ENCODE measurements at places on chromosomes 12 and 14.
A peak's percentile ranks its signal among the peaks of the same experiment; 100 is the strongest.

DNA sequence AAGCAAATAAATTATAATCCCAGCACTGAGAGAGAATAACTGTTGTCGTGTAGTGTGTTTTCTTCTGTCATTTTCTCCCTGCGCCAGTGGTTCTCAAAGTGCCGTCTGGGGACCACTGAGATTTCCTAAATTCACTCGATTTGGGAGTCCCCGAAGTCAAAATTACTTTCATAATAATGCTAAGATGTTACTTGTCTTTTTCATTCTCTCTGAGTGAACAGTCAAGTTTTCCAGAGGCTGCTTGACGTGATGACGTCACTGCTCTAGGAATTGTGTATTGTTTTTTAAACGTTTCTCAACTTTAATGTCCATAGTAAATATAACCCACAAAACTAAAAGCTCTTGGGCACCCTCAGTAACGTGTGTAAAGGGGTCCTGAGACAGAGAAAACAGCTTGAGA lies 796 bp upstream of the POP5 start:
- peak overlapping the region; percentile 70 for H3K4me3 ChIP-seq
- H3K27me3 ChIP-seq, result peaks cover 7% of the 10 kb centered on the region
- peaks cover 19% of the 10 kb centered on the region for H3K4me1 ChIP-seq
- no peak for DNase-seq
- peaks cover 26% of the 10 kb centered on the region for H3K36me3 ChIP-seq

- H3K36me3 ChIP-seq, result no peaks in the 10 kb centered on the region
- no peak for DNase-seq
- H3K27ac ChIP-seq, result no peak overlapping the region
- H3K27me3 ChIP-seq, result no peaks in the 10 kb centered on the region
- H3K4me1 ChIP-seq, result no peaks in the 10 kb centered on the region
Observed at GRCh38 chr14:45893127-45893526, 640.1 kb upstream of the MIS18BP1 start.

- H3K36me3 ChIP-seq, result no peaks in the 10 kb centered on the region
- no peaks in the 10 kb centered on the region for H3K4me1 ChIP-seq
- H3K27ac ChIP-seq, result no peak overlapping the region
- H3K27me3 ChIP-seq, result peaks cover 23% of the 10 kb centered on the region
- DNase-seq, result no peak
Observed at GRCh38 chr12:31230004-31230403, 95.9 kb downstream of the SINHCAF start.

- no peak overlapping the region for H3K27ac ChIP-seq
- no peaks in the 10 kb centered on the region for H3K4me1 ChIP-seq
- H3K4me3 ChIP-seq, result no peak overlapping the region
- no peaks in the 10 kb centered on the region for H3K36me3 ChIP-seq
- no peaks in the 10 kb centered on the region for H3K27me3 ChIP-seq
Observed at GRCh38 chr14:55545779-55546178, 34.2 kb upstream of the KTN1 start.

DNA sequence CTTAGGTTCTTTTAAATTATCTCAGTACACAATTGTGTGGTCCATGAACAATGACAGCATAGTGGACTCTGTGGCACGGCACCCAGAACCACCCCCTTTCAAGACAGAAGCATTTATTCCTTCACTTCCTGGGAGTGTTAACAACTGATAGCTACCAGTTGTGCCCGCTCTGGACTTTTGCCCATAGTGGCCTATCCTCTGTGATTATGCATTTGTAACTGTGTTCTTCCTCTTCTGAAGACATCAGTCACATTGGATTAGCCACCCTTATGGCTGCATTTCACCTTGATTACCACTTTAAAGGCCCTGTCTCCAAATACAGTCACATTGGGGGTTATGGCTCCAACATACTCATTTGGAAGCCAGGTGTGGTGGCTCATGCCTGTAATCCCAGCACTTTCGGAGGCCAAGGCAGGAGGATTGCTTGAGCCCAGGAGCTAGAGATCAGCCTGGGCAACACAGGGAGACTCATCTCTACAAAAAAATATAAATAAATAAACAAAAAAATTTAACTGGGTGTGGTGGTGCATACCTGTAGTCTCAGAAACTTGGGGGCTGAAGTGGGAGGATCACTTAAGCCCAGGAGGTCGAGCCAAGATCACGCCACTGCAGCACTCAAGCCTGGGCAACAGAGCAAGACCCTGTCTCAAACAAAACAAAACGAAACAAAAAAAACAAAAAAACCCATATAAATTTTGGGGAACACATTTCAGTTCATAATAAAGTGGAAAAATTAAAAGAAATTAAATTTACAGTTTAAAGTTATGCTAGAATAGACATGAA lies 27.6 kb upstream of the PHC1 start:
- H3K4me1 ChIP-seq, result peaks cover 19% of the 10 kb centered on the region
- no peaks in the 10 kb centered on the region for H3K36me3 ChIP-seq
- no peak overlapping the region for H3K4me3 ChIP-seq
- H3K27ac ChIP-seq, result peak overlapping the region; percentile 89

DNA sequence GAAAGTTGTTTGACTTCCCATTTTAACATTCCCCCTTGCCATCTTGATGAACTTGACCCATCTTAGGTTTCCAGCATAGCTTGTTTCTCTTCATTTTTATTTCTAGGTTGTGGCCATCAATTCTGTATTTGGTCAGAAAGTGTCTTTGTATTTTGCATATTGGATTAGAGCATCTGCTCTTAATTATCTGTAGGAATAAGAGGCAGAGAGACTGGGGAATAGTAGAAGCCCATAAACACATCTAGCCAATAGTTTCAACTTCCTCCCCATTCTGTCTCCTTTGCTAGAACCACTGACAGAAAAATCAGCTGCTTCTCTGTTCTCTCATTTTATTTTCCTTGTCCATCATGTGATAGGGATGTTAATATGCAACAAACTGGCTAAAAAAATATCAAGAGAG lies 8.2 kb downstream of the SOCS2 start:
- 0 out of 3 replicates have a peak, but pooled peaks cover 6% of the 10 kb centered on the region for H3K4me1 ChIP-seq
- H3K27me3 ChIP-seq, result no peaks in the 10 kb centered on the region
- no peak overlapping the region for H3K4me3 ChIP-seq
- no peak for DNase-seq
- peaks cover 62% of the 10 kb centered on the region for H3K36me3 ChIP-seq

DNA sequence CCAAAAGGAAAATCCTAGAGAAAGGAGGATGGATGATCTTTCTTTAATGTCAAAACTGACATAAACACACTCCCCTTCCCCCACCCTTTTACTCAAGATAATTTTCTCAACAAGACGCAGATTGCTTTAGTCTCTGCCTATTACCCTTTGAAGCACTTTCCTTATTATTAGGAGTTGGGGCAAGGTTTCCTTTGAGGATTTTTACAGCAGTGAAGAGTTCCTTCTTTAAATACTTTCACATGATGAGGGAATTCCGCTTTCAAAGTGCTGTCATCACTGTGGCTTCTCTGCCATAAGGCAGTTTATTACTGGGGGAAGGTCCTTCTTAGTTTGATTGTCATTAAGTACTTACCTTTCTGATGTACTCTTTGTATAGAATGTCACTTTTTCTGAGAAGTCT lies 172.1 kb downstream of the MSRB3 start:
- H3K27ac ChIP-seq, result no peak overlapping the region
- no peak overlapping the region for H3K4me3 ChIP-seq
- no peaks in the 10 kb centered on the region for H3K27me3 ChIP-seq
- DNase-seq, result no peak
- H3K36me3 ChIP-seq, result no peaks in the 10 kb centered on the region
- H3K4me1 ChIP-seq, result no peaks in the 10 kb centered on the region

DNA sequence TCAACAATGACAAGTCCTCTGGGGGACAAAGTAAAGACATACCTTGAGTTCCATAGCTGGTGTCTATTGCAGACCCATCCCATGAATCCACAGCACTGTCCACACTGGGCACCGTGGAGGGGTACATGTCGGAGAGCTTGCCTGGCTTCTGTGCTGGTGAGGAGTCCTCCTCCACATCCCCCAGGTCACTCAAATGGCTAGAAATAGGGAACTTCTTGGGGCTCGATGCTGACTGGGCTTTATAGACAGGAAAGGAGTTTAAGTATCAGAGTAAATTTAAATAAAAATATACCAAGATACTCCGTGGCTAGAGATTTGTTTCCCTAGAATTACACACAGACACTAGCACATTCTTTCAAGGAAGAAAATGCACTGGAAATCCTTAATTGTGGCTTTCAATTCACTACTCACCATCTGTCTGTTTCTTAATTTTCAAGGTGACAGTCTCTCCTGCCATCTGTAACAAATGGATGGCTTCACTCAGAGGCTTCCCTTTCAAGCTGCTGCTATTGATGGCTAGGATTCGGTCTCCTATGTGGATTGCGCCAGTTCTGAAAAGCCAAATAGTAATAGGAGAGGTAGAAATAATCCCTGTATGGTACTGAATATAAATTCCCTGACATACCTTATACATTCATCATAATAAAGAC lies 90.1 kb downstream of the HELB start:
- DNase-seq, result no peak
- no peak overlapping the region for H3K27ac ChIP-seq
- no peaks in the 10 kb centered on the region for H3K36me3 ChIP-seq
- H3K27me3 ChIP-seq, result peaks cover 3% of the 10 kb centered on the region

DNA sequence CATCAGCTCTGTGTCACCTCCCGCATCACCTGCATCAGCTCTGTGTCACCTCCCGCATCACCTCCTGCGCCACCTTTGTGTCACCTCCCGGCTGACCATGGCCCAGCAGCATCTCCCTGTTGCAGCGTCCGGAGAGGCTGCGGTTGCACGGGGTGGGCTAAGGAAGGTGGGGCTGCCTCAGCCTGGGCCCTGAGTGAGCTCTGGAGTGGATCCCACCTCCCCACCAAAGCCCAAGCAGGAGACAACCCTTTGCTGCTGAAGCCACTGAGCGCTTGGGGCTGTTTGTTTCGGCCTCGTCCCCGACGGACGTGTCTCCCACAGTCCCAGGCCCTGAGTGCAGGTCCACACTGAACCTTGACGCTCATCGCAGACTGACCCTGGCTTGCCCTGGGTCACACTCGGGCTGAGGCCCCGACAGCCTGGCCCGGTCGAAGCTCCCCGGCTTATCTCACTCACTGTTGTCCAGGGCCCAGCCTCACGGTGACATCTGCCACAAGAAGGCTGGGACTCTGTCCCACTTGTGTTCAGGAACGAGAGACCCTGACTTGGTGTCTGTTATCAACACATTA lies 12.2 kb downstream of the TMEM121 start:
- DNase-seq, result no peak
- H3K36me3 ChIP-seq, result no peaks in the 10 kb centered on the region
- no peak overlapping the region for H3K4me3 ChIP-seq
- peaks cover 59% of the 10 kb centered on the region for H3K27me3 ChIP-seq
- no peak overlapping the region for H3K27ac ChIP-seq
- H3K4me1 ChIP-seq, result peaks cover 23% of the 10 kb centered on the region

- H3K27ac ChIP-seq, result no peak overlapping the region
- peaks cover 31% of the 10 kb centered on the region for H3K27me3 ChIP-seq
- no peaks in the 10 kb centered on the region for H3K36me3 ChIP-seq
- no peak overlapping the region for H3K4me3 ChIP-seq
Observed at GRCh38 chr12:108495054-108495453, 20.0 kb upstream of the FICD start.

DNA sequence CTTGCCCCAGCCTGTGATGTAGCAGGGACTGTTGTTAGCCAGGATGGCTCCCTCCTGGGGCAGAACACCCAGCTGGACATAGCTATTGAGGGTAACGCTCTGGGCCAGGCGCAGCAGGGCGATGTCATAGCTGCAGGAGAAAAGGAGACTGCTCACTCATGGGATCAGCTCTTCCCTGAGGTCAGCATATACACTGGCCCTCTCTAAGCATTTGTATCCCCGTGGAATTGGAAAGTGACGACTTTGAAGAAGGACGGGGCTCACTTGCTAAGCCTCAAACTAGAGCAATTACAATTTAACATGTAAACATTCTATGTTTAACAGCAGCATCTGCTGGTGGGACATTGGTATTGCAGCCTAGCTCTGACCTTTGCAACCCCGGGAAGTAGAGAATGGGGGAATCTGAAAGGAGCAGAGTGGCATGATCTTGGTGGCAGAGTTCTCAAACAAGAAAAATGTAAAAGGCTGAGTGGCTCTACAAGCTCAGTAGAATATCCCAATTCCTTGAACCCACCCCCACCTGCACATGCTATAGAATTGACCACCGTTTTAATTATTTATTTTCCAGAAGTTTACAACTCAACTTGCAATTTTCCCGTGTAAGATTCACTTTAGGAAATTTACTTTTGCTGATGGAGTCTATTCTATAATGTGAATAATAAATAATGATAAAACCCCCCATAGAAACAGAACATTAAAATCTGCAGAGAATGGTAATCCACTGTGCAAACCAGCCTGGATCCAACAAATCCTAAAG lies 5.0 kb downstream of the CELA1 start:
- peaks cover 16% of the 10 kb centered on the region for H3K4me1 ChIP-seq
- no peaks in the 10 kb centered on the region for H3K36me3 ChIP-seq
- peak; percentile 71 for DNase-seq
- H3K27me3 ChIP-seq, result no peaks in the 10 kb centered on the region

DNA sequence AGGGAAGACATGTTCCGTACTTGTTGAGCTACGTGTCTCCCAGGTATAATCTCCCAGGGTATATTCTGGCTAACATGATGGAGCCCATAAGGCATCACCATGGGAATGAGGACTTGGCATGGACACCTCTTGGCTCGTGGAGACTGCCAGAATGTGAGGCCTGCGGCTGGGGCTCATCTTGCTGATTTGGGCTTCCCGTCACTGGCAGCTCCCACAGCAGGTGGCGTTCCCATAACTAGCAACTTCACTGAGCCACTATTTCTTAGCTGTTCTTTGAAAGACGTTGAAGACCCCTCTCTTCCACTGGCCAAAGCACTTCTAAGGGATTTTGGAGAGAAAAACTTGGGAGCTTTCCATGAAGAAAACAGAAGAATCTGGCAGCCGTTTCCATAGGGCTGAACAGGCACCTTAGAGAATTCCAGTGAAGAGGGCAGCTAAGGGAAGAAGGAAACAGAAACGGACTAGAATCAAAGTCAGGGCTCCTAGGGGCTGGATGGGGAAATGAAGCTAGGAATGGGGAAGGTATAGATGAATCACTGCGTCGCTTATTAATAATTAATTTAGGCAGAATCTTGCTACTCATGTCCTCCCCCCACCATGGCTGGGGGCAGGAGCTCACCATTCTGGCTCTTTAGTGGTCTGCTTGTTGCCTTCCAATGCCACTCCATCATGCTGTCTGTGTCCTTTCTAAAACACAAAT lies 39.7 kb upstream of the FOS start:
- H3K4me3 ChIP-seq, result no peak overlapping the region
- H3K36me3 ChIP-seq, result no peaks in the 10 kb centered on the region
- DNase-seq, result no peak
- H3K27me3 ChIP-seq, result no peaks in the 10 kb centered on the region
- no peak overlapping the region for H3K27ac ChIP-seq

GRCh38 chr12:49519574-49519936 lies 19.3 kb upstream of the KCNH3 start:
- no peaks in the 10 kb centered on the region for H3K27me3 ChIP-seq
- no peaks in the 10 kb centered on the region for H3K4me1 ChIP-seq
